GM12891 (cell line): ENCODE measurements at places on chromosomes 3 and 15.

DNA sequence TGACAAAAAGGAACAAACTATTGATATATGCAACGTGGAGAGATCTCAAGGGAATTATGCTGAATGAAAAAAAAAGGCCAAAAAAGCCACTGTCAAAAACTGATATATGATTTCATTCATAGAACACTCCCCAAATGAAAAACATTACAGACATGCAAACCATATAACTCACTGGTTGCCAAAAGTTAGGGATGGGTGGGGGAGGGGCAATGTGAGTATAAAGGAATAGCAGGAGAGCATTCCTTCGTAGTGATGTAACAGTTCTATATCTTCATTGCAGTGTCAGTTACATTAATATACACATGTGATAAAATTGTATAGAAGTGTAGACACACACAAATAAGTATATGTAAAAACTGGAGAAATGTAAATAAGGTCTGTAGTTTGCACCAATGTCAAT, 12.2 kb downstream of the GBE1 start:
- DNase-seq = no peak

DNA sequence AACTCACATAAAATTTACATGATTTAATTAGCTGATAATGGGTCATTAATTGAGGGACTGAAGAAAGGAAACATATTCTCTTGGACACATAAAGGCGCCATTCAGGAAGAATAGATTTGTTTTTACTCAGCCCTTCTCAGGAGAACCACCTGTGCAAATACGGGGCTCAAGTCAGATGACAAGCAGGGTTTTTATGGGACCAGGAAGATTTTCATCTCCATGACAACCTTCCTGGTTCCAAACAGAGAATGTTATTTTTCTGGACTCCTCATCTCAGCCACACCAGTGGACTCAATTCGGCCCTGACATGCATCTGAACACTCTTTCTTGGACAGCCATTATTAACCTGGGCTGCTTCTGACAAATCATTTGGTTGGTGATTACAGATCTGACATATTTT, 120.5 kb downstream of the PDZRN3 start:
- no peak for DNase-seq

DNA sequence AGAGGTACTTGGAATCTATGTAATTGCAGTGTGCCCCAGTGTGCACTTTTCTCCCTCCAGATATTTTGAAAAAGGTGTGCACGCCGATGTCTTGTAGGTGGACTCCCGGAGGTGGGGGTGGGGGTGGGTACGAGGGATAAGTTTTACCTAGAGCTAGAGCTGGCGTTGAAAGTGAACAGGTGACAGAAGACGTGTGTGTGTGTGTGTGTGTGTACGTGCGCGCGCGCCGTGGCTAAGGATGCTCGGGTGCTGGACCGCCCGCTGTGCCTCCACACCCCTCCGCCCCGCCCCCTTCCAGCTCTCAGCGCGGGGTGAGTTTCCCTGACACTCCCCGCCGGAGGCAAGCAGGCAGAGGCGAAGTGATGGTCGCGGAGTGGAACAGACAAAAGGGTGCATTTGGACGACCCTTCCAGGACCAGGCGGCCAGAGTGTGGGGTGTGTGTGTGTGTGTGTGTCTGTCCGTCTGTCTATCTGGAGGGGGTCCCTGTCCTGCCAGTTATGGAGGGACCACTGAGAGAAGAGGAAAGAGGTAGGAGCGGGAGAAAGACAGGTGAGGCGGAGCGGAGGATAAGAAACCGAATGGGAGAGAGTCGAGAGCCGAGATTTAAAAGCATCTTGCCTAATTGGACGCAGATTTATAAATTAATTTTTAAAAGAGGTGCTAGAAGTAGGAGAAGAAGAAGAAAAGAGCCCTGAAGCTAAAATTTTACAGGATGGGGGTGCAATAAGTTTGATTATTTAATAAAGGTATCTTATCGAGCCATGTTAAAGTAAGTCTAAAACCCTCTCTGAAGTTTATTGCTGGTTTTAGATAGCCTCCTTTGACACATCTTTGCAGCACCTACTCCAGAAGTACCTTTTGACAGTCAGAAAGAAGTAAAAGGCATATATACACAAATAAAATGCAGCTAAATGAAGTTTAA, 335.8 kb upstream of the THRB start:
- no peak for DNase-seq

DNA sequence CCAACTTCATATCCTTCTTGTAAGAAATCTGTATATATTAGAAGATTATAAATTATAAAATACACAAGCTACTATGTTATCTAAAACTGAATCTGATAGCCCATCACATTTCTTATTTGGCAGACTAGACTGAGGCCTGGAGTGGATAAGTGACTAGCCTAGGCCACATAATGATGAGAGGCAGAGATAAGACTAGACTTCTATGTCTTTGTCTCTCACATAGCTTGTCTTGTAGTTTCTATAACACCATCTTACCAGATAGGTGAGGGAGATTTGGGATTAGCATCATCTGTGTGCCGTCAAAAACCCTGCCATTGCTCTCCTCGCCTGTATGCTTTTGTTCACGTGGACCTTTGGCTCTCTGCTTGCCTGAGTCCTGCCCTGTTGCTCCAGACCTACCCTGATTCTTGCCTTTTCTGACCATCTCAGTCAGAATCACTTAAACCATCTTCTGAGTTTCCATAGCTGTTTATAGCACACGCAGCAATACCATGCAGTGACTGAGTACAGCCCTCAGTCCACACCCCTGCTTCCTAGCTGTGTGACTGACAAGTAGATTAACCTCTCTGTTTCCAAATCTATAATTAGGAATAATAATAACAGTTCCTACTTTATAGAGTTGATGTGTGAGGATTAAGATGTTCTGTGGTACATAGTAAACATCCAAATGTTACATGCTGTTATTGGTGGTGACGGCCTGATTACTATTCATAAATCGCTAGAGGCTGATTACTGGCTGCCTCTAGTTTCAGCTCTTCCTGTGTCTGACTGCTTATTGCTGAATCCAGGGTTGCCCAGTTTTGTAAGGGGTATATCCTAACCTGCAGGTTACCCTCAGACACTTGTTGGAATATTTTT, 49.7 kb downstream of the PDE8A start:
- no peak for DNase-seq

- no peak for DNase-seq
These were observed 317.7 kb upstream of the TLE3 start for GRCh38 chr15:70415398-70415797.

GRCh38 chr3:23490459-23490858, 287.3 kb downstream of the UBE2E2 start:
- no peak for DNase-seq

GRCh38 chr15:60215225-60215963, 182.4 kb downstream of the ANXA2 start:
- DNase-seq = no peak

DNA sequence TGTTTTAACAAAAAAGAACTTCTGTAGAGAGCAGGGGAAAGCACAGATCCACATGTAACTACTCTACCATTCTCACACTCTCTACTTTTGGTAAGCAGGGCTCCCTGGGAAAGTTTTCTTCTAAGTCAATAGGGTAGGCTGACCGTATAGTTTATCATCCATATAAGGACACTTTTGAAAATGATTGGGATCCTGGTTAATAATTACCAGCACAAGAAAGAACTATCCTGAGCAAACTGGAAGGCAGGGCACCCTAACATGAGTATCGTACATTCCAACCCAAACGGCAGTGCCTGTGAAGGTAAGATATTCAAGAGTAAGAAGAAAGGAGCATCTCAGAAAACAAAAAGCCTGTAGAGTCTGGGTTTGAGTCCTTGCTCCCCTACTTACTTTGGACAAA, 22.1 kb downstream of the SUSD5 start:
- no peak for DNase-seq

DNA sequence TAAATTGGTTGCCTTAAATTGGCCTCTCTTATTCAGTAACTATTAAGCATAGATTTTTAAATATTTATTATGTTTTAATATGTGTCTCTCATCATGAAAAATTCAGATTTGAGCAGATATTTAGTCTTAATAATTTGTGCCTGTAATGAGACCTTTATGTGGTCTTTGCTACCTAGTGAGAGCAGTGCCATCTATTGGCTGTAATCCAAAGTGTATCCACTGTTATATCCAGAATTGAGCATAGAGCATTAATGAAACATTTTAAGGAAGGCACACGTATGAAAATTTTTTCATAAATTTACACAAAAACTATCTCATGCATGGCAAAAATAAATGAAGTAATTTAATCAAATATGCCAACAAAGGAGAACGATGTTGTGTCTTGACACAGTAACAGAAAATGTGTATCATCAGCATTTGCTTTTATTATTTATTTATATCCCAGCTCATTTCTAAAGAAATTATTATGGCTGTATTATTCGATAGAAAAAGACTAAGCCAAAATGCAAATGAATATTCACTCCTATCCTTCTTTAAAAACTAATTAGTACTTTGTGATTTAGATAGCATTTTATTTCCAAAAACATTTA, 203.5 kb downstream of the RSRC1 start:
- DNase-seq = no peak
